Neural progenitor cell (in vitro differentiated cells): ENCODE measurements at places on chromosomes 7 and 10. TPM values are rescaled to one million over a fixed set of nuclear protein-coding genes. Genes with fewer than 3 reads are reported as not detected.

- H3K36me3 ChIP-seq = no peaks in the 10 kb centered on the region
- H3K4me1 ChIP-seq = no peaks in the 10 kb centered on the region
- no peaks in the 10 kb centered on the region for H3K27me3 ChIP-seq
- DNase-seq = peak; percentile 49
- H3K27ac ChIP-seq = no peak overlapping the region
Measured at GRCh38 chr7:85890244-85890811, 703.5 kb upstream of the SEMA3D start.

- DNase-seq = no peak
- H3K27me3 ChIP-seq = no peaks in the 10 kb centered on the region
- no peak overlapping the region for H3K27ac ChIP-seq
- no peaks in the 10 kb centered on the region for H3K4me1 ChIP-seq
Measured at GRCh38 chr7:100562195-100563099, 11.3 kb downstream of the SAP25 start.

DNA sequence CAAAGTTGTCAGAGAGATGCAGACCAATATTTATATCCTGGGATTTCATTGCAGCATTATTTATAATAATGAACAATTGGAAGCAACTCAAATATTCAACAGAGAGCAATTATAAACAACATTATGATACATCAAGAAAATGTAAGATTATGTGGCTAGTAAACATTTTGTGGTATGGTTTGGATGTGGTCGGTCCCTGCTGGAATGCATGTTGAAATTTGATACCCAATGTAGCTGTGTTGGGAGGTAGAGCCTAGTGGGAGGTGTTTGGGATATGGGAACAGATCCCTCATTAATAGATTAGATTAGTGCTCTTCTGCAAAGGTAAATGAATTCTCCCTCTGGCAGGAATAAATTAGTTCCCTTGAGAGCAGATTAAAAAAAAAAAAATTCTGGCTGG lies 350.9 kb downstream of the ANKRD30A start:
- no peak overlapping the region for H3K4me3 ChIP-seq
- no peak for DNase-seq
- H3K4me1 ChIP-seq = no peaks in the 10 kb centered on the region
- H3K27ac ChIP-seq = no peak overlapping the region
- no peaks in the 10 kb centered on the region for H3K27me3 ChIP-seq

DNA sequence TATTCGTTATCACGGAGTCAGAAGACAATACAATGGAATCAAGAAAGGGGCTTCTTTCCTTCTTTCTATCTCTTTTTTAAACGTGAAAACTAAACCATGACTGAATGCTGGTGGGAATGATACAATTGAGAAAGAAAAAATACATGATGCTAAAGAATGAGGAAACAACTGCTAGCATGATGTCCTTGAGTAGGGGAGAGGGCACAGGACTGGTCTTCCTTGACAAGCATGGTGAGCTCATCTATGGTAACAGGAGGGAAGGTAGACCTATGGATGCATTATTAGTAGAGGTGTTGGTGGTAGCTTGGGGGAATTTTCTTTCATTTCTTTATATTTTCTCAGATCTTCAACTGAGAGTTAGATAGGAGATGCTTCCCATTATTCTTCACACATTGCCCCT lies 88.9 kb upstream of the COL1A2 start:
- H3K36me3 ChIP-seq = no peaks in the 10 kb centered on the region
- no peak for DNase-seq
- H3K4me3 ChIP-seq = no peak overlapping the region
- peaks cover 19% of the 10 kb centered on the region for H3K4me1 ChIP-seq

GRCh38 chr10:29932991-29933390 lies 126.4 kb downstream of the JCAD start:
- H3K27ac ChIP-seq = no peak overlapping the region
- no peaks in the 10 kb centered on the region for H3K36me3 ChIP-seq
- H3K4me1 ChIP-seq = no peaks in the 10 kb centered on the region
- H3K27me3 ChIP-seq = no peaks in the 10 kb centered on the region
- H3K4me3 ChIP-seq = no peak overlapping the region
- DNase-seq = no peak

DNA sequence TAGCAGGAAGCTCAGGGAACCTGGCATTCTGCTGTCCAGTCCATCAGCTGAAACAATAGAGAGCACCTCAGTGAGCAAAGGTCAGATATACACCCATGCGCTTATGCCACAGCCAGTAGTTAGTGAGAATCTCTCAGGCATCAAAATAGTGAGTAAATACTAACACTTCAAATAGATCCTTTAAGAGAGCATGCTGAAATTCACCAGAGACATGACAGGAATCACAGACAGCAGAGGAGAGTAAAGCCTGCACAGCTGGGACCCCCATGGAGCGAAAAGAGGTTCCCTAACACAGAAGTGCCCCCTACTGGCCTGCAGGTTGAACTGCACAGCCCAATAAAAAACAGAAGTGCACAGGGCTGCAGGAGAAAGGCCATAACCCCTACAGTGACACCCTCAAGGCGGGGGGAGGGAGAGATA lies 57.6 kb upstream of the ANTXRL start:
- DNase-seq = peak; percentile 78
- no peak overlapping the region for H3K27ac ChIP-seq
- H3K36me3 ChIP-seq = no peaks in the 10 kb centered on the region
- H3K4me1 ChIP-seq = no peaks in the 10 kb centered on the region
- H3K27me3 ChIP-seq = no peaks in the 10 kb centered on the region
- H3K4me3 ChIP-seq = no peak overlapping the region

- H3K4me3 ChIP-seq = no peak overlapping the region
- peaks cover 15% of the 10 kb centered on the region for H3K4me1 ChIP-seq
- H3K36me3 ChIP-seq = peaks cover 13% of the 10 kb centered on the region
- H3K27ac ChIP-seq = no peak overlapping the region
- H3K27me3 ChIP-seq = no peaks in the 10 kb centered on the region
Measured at GRCh38 chr7:35905555-35905954, 104.7 kb downstream of the SEPTIN7 start.

GRCh38 chr7:148146346-148146745 lies 444.2 kb upstream of the C7orf33 start:
- no peaks in the 10 kb centered on the region for H3K36me3 ChIP-seq
- no peak for DNase-seq
- H3K27ac ChIP-seq = no peak overlapping the region
- no peaks in the 10 kb centered on the region for H3K4me1 ChIP-seq

The ARMC3 gene
- 0.46 and 14.6 TPM in 2 replicates for total RNA-seq

The HABP2 gene
- total RNA-seq = not detected in 2 replicates

The CABCOCO1 gene
- total RNA-seq = 0.28 TPM in 1 of 2 replicates, not detected in the other

The SAMD9L gene
- total RNA-seq = not detected in 2 replicates

The SAP25 gene
- 1.5 TPM in 1 of 2 replicates, not detected in the other for total RNA-seq

The NUB1 gene
- 56.3 and 61.7 TPM in 2 replicates for total RNA-seq
